Stimulated activated CD4-positive, alpha-beta T cell treated with anti-CD3 and anti-CD28 coated beads, TNF-alpha, amount 100 ng/mL, for 24 hours (primary cell): ENCODE measurements at places on chromosomes 5 and 9.

GRCh38 chr9:134651226-134651905 lies 9.8 kb downstream of the COL5A1 start:
- DNase-seq: no peak

GRCh38 chr9:130694205-130694604 lies 625 bp downstream of the EXOSC2 start:
- DNase-seq: no peak

DNA sequence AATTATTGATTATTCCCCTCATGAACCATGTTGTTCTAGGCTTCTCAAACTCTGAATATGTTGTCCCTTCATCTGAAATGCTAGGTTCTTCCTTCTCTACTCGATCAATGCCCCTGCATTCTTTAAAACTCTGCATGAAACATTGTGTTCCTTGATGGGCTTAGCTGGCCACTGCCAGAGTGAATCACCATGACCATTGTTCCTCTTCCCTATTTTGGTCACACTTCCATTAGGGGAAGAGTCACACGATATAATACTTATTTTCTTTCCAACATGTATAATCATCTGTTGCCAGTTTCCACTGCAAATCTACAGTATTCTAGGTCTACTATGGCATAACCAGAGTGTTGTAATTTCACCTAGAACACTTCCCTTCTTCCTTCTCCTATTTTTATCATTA lies 247.9 kb downstream of the TRPM3 start:
- no peak for DNase-seq

GRCh38 chr5:37918424-37918823 lies 78.6 kb upstream of the GDNF start:
- no peak for DNase-seq

DNA sequence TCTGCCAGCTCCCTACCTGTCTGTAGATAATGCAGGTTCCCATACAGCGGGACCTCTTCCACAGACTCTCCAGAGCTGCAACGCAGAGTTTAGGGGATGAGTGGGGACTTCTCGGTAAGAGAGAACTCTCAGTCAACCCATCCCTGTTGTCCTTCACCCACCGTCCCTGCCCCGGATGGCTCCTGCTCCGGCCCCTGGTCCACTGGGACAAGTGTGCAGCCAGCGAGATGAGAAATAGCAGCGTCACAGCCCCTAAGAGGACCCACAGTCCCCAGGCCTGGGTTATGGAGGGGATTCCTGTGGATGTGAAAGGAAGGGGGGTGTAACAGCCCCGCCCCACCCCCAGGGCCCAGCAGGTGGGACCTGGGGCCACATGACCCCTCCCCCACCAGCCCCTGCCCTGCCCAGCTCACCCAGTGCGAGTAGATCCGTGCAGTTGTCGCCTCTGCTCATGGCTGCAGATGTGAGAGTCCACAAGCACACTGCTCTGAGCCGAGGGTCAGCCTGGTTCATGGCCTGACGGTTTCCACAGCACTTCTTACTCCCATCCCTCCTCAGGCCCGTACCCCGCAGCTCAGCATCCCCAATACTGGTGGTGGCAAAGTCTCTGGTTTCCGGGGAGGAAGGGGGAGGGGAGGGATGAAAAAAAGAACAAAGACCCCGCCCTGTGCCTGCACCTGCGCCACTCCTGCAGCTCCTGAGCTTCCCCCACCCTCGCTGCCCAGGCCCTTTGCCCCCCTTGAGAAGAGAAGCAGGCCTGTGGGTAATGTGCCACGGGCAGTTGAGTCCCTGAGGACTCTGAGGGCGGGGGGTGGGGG lies at the start of gene SIT1:
Gene SIT1, minus strand, starts transcription at position 591 of the 818 bp plus-strand sequence. Its CDS starts 78 bp downstream, at position 513.
- DNase-seq: no peak
